ENCODE measurements at places on chromosomes 4 and X.

GRCh38 chr4:156956826-156957368 lies 14.7 kb downstream of the PDGFC start:
- DNase-seq = no peak

GRCh38 chr4:78517050-78517652 lies 34.4 kb upstream of the ANXA3 start:
- no peak for DNase-seq

- no peak for DNase-seq
Measured at GRCh38 chr4:112560084-112560483, 44.1 kb upstream of the NEUROG2 start.

- DNase-seq = no peak
Measured at GRCh38 chr4:151670843-151671242, 90.0 kb downstream of the GATB start.

GRCh38 chr4:140233791-140234696 lies 80.1 kb upstream of the MAML3 start:
- no peak for DNase-seq

GRCh38 chrX:19673375-19674040 lies 158.2 kb upstream of the MAP3K15 start:
- DNase-seq = no peak
